HuH-7 (cell line): ENCODE measurements at places on chromosomes 11 and 22.

- DNase-seq: no peak
These were observed 30.9 kb upstream of the RIC3 start for GRCh38 chr11:8199676-8200075.

DNA sequence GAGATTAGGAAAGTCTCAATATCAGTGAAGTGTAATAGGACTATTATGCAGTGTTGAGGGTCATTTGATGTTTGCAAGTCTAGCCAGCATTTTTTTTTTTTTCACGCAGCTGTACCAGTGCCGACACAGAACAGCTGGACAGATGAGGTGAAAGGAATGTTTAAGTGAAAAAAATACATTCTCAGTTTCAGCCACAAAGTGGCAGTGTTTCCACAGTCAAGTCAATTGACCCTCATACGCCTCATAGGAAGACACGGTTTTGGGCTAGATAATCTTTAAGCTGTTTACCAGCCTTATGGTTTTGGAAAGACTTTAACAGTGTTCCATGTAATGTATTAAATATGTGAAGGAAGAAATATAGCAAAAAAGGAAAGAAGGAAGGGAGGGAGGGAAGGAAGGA lies 349.9 kb upstream of the ANO3 start:
- DNase-seq: peak; percentile 4

- no peak for DNase-seq
These were observed 24.1 kb downstream of the LARGE1 start for GRCh38 chr22:33896154-33896553.

GRCh38 chr11:116931206-116931953 lies 94.0 kb upstream of the APOA1 start:
- no peak for DNase-seq

GRCh38 chr22:36937319-36938027 lies 24.0 kb downstream of the CSF2RB start:
- DNase-seq: no peak

DNA sequence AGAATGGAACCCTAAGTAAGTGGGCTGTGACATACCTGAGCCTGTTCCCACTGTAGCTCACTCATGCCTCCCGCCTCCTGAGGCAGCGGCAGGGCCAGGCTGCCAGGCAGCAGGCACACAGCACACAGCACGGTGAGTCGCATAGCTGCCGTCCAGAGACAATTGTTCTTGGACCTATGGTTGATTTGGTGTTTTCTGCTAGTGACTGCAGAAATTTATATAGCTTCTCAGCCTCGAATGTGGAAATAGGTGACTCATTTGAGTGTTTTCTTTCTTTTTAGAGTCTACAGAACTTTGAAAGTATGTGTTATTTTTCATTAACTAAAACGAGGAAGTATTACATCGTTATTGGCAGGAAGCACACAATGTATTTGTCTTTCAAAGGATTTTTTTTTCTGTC lies at the start of gene MMP7:
Gene MMP7, minus strand, starts transcription at position 190 of the 400 bp plus-strand sequence. Its CDS starts 47 bp downstream, at position 143.
- DNase-seq: no peak

DNA sequence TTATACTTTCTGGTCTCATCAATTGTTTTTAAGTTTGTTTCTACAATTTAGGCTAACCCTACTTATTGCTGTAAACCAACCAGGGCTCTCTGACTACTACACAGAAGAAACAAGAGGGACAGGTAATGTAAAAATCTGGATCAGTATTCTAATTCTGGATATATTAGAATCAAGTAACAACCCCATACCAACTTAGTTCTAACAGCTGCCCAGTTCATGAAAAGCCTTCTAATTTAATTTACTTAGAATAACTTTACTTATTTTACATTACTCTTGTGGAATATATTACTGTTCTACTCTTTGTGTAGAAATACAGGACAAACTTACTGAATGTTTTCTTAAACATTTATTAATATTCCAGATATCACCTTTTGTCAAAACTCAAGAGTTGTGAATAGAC lies 45.5 kb upstream of the DBX1 start:
- DNase-seq: no peak

- DNase-seq: peak; percentile 91
These were observed 105.3 kb downstream of the MORC2 start for GRCh38 chr22:30863081-30863833.

- no peak for DNase-seq
These were observed 207.0 kb downstream of the DDX10 start for GRCh38 chr11:108871867-108872266.

DNA sequence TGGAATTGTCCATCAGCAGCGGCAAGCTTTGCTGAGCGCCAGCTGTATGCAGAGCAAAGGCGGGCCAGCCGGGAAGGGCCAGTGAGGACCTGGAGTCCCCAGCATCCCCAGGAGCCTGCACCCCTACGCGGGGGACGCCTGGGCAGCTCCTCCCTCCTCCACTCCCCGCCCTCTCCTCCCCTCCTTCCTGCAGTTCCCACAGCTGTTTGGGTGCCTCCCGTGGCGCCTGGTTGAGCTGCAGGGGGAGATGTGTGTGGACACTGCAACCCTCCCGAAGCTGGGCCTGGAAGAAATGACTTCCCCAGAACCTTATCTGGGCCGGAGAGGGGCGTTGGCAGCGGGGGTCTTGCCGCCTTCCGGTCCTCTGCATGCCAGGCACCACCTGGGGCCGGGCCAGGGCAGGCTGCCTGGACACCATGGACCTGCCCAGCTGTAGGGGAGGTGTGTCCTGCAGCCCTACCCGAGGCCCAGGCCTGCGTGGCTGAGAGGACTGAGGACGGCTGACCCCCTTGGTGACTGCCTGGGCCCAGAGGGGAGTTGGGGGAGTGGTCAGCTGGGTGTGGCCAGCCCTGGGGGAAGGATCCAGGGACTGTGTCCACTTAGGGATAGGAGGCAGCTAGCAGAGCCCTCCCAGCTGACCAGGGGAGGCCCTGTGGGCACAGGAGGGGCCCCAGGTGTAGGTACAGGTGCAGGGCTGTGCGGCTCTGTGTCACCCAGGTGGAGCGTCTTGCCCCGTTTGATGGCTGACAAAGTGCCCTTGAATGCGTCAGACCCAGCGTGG lies 16.8 kb upstream of the MUC6 start:
- DNase-seq: no peak

GRCh38 chr11:134331354-134332188 lies at the start of gene GLB1L2:
Gene GLB1L2, plus strand, starts transcription at chr11:134331988. Its CDS starts 74 bp downstream, at chr11:134332062.
- DNase-seq: no peak

GRCh38 chr11:46249938-46250744 lies 27.3 kb upstream of the CREB3L1 start:
- DNase-seq: no peak

DNA sequence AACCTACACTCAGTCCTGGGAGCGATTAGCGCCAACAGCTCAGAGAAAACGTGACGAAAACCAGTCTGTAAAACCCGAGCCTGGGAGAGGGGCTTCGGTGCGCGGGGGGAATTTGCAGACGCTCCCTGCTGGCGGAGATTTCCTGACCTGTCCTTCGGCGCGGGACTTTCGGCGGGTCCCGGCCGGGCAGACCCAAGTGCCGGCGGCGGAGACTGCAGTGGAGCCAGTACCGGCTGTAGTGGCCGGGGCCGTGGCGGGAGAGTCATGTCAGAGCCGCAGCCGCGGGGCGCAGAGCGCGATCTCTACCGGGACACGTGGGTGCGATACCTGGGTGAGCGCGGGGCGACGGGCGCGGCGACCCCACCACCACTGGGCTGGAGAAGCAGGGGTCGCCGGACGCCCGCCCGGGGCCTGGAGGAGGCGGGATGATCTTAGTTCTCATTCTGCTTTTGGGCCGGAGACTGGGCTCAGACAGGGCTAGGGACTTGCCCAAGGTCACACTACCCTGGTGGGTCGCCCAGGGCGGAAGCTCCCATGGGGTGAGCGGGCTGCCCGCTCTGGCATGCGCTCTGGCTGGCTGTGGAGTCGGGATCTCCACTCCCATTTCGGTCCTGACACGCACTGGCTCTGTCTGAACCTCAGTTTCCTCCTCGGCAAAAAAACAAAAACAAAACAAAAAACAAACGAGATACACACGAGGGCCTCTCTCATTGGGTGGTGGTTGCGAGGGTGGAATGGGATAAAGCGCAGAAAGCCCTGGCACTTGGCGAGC lies at the start of gene MTFP1:
Gene MTFP1, plus strand, starts transcription at position 153 of the 772 bp plus-strand sequence. Its CDS starts 112 bp downstream, at position 265.
- peak; percentile 75 for DNase-seq

GRCh38 chr22:44997060-44997459 lies 12.7 kb downstream of the PHF21B start:
- DNase-seq: no peak

DNA sequence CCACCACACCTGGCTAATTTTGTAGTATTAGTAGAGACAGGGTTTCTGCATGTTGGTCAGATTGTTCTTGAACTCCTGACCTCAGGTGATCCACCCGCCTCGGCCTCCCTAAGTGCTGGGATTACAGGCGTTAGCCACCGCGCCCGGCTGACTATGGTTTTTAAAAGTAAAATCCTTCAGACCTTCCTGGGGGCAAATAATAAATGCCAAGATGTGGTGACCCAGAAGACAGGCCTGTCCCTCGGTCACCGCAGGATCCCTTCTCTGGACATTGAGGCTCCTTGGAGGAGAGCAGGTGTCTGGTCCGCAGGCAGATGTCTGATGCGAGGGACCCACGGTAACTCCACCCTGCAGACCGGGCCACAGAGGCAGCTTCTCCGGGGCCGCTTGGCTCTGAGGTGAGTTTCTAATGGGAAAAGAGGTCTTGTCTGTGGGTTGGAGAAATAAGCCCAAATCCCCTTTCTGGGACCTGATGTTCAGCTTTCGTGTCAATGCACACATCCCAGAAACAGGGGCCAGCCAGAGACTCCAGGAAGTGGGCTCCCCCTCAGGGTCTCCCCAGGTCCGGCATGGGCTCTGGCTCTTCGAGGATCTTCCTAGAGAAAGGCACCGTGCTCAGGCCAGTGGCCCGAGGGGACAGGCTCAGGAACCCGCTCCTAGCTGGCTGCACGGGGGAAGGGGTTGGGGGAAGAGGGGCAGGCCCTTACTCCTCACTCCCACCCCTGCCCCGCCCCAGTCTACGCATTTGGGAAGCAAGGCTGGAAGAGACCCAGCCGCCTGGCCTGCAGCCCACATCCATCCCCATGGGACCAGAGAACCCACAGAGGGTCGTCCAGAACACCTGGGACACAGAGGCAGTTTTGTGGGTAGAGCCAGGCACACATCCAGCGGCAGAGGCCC lies 100.6 kb downstream of the WNT7B start:
- DNase-seq: no peak

DNA sequence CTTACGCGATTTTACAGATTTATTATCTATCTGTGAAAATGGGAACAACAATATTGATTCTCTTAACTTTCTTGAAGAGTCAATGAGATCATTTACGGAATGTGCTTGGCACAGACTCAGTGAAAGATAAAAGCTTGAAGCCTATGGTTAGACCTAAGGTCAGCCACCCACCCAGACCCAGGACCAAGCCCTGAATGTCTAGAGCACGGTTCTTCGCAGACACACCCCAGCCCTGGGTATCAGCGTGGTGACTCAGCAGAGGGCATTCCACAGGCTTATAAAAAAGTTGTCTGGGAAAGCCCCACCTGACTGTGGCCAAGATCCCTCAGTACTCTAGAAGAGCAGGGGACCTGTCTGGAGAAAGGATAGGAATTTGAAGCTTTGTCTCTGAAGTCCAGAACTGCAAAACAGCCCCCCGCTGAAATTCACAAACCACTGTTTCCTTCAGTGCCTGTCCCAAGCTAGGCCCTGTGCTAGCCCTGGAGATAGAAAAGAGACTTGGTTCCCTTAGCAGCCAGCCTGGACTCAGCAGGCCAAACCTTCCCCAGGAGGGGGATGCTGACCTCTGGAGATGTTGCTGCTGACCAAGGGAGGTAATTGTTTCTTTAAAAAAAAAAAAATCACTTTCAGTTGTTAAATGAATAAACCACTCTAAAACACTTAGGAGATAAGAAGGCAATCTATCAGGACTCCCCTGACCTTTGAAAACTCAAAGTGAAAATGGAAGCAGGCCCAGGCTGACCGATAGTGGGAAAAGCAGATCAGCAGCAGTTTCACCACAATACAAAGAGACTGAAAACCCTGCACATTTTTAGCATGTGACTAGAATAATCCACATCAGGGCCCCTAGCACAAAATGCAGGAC lies 114.0 kb downstream of the ABTB2 start:
- peak; percentile 33 for DNase-seq

GRCh38 chr11:124759266-124760204 lies 2.6 kb downstream of the ESAM start:
- DNase-seq: no peak

DNA sequence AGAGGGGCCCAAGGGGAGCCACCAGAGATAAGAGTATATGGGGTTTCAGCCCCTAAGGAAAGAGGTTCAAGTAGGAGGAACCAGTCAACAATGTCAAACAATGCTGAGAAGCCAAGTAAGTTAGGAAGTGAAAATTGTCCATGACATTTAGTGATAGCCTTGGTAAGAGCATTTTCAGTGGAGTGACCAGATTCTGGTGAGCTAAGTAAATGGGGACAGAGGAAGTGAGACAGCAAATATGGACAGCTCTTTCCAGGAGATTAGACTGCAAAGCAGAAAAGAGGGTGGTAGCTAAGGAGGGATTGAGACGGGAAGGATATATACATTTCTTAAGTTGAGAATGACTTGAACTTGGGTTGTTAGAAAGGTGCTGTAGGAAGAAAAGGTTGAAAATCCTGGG lies 22.9 kb downstream of the POLD3 start:
- DNase-seq: no peak

DNA sequence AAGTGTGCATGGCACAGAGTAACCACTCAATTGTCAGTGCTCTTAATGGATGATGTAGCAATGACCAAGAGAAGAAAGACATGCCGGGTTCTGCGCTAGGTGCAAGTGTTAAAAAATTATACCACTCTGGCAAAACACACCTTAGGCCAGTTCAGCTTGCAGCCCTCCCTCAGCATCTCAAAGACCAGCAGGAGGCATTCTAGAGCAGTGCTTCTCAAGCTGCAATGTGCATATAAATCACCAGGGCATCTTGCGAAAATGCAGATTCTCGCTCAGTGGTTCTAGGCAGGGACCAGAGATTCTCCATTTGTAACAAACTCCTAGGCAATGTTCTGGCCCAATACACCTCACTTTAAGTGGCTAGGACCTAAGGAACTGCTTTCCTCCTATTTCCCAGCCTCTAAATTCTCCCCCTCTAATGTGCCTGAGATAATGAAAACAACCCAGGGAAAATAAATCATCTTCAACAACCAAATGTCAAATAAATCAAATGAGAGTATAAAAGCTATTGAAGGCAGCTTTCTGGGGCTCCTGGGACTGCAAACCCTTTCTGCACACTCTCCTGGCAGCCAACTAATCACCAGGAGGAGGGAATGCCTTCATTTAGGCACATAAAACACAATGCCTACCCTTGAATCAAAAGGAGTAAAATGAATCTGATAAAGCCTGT lies 337.2 kb upstream of the API5 start:
- DNase-seq: no peak
